ENCODE measurements at places on chromosomes 2 and 18. TPM values are rescaled to one million over a fixed set of nuclear protein-coding genes. Genes with fewer than 3 reads are reported as not detected.

CDH2 gene
- 0.52 TPM for total RNA-seq

DNAJC5G gene
- not detected for total RNA-seq

ZC3H6 gene
- total RNA-seq, result 8.6 TPM

MROH2A gene
- total RNA-seq, result not detected

IL36RN gene
- not detected for total RNA-seq

SRBD1 gene
- total RNA-seq, result 33.3 TPM

CTIF gene
- total RNA-seq, result 35.0 TPM

KCNG2 gene
- total RNA-seq, result not detected

POMC gene
- 1.0 TPM for total RNA-seq

STAT4 gene
- total RNA-seq, result 21.4 TPM

UGT1A4 gene
- not detected for total RNA-seq

GATA6 gene
- 1.4 TPM for total RNA-seq

C18orf54 gene
- 5.5 TPM for total RNA-seq

C2orf74 gene
- total RNA-seq, result 11.0 TPM

TUBA4B gene
- not detected for total RNA-seq

ADD2 gene
- under 0.01 TPM for total RNA-seq

MDH1B gene
- 2.3 TPM for total RNA-seq

PDE11A gene
- 0.22 TPM for total RNA-seq

ANKMY1 gene
- 8.4 TPM for total RNA-seq

MAP3K20 gene
- 49.7 TPM for total RNA-seq

ICOS gene
- total RNA-seq, result not detected

CDKL4 gene
- total RNA-seq, result 3.7 TPM

CHRNA1 gene
- under 0.01 TPM for total RNA-seq

DLX2 gene
- total RNA-seq, result 0.22 TPM

PTPRN gene
- 0.13 TPM for total RNA-seq

GPATCH11 gene
- 9.4 TPM for total RNA-seq

C2orf66 gene
- 0.13 TPM for total RNA-seq

AGAP1 gene
- total RNA-seq, result 18.9 TPM

THSD7B gene
- under 0.01 TPM for total RNA-seq

DNAH6 gene
- total RNA-seq, result 0.86 TPM

RBM43 gene
- 26.4 TPM for total RNA-seq

GPR45 gene
- not detected for total RNA-seq

ABCB11 gene
- total RNA-seq, result not detected

CCDC150 gene
- total RNA-seq, result 4.3 TPM

PLEK gene
- 0.32 TPM for total RNA-seq

SERPINB13 gene
- not detected for total RNA-seq

ANO7 gene
- total RNA-seq, result 1.2 TPM

TEKT4 gene
- not detected for total RNA-seq

TGFA gene
- 0.91 TPM for total RNA-seq

CRYGD gene
- not detected for total RNA-seq

NYAP2 gene
- total RNA-seq, result not detected

CYBRD1 gene
- total RNA-seq, result 568 TPM

STK17B gene
- total RNA-seq, result 130 TPM

Measured in articular chondrocyte of knee joint (primary cell).